Cardiac septum (tissue), 1 donor: ENCODE measurements at places on chromosomes 7 and 10. TPM values are rescaled to one million over a fixed set of nuclear protein-coding genes. Genes with fewer than 3 reads are reported as not detected.
A peak's percentile ranks its signal among the peaks of the same experiment; 100 is the strongest.

GRCh38 chr7:4091767-4092166, 590.3 kb upstream of the FOXK1 start:
- peak; percentile 29 for DNase-seq

- no peak for DNase-seq
Observed at GRCh38 chr10:98510412-98510995, 63.8 kb upstream of the HPS1 start.

- DNase-seq, result no peak
Observed at GRCh38 chr7:133126422-133126821, 44.5 kb upstream of the CHCHD3 start.

DNA sequence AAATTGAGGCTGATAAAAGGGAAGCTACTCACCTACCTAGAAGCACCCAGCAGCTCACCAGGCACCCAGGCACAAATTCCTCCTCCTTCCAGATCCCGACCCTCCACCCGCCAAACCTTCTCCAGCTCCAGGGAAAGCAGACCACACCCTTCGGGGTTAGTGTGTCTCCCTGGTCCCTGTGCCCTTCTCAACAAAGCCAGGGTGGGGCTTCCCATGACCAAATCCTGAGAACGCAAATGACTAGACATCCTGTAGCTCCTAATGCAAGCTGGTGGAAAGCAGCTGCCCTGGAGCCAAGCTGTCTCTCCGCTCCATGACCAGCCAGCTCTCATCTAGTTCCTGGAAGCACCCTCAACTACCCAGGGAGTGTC, 4.4 kb downstream of the TBX20 start:
- DNase-seq, result no peak

The WDR86 gene
- total RNA-seq, result not detected

DNA sequence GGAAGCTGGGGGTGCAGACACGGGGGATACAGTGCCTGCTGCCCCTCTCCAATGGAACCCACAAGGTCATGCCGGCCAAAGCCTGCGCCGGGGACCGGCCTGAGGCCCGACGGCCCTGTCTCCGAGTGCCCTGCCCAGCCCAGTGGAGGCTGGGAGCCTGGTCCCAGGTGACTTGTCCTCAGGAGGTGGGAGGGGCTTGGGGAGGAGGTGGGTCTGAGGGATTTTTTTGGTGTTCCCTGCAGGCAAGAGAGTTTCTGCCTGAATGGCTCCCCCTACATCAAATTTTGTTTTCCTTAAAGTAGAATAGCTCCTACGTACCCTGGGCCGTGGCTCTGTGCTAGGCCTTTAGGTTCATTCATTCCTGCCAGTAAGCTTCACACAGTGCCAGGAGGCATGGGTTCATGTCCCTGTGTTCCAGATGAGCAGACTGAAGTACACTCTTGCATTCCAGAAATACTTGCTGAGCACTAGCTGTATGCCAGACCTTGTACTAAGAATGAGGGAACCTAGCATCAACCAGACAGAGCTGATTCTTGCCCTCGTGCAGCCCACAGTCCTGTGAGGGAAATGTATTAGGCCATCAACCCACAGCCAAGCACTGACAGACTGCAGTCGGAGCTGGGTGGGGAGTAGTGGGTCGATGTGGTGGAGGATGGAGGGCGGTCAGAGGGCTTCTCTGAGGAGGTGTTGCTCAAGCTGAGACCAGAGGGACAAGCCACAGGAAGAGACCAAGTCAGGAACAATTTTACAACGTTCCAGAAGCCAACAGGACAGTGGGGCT, 31.1 kb downstream of the TBATA start:
- no peak for DNase-seq

The ZNF365 gene
- total RNA-seq, result 1.2 TPM

- DNase-seq, result peak; percentile 94
Observed at GRCh38 chr10:79399223-79399831, 46.1 kb downstream of the ZCCHC24 start.

The LMTK2 gene
- 28.3 TPM for total RNA-seq

DNA sequence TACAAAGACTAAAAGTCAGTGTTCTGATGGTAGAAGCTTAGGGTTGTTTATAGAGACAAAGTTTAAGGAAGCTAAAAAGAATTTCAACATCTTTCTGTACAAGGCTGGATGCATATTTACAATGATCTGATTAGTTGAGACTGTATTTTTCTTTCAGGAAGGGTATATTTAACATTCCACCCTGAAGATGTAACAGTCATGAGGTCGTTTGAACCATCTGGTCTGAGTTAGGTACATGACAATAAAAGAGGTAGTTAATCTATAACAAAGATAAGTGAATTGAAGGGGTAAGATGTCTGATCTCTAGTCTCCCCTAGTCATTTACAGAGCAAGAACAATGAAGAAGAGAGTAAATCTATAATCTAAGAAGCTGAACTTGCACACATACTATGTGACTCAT, 821.2 kb downstream of the CNTNAP2 start:
- no peak for DNase-seq

DNA sequence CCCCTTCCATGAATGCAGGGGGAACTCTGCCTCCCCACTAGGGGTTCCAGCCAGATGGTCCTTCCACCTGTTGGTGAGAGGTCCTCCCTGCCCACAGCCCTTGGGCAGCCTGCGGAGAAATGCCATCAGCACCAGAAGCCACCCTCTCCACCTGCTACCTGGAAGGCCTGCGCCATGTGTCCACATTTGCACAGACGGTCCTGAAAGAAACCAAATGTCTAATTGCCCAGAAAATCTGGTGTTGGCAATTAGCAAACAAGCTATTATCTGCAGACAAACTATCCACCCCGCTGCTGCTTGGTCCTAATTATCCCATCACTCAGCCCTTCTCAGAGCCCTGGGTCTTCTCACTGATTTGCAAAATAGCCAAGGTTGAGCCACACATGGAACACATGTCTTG, 32.3 kb downstream of the HSPA12A start:
- peak; percentile 7 for DNase-seq

- no peak for DNase-seq
Observed at GRCh38 chr7:34177476-34177875, 272.1 kb downstream of the BMPER start.

GRCh38 chr7:45917658-45918057, 3.4 kb downstream of the IGFBP3 start:
- peak; percentile 85 for DNase-seq

- DNase-seq, result no peak
Observed at GRCh38 chr7:5296015-5296610, 13.4 kb downstream of the SLC29A4 start.

GRCh38 chr10:119391440-119392251, 150.9 kb downstream of the RGS10 start:
- DNase-seq, result no peak

DNA sequence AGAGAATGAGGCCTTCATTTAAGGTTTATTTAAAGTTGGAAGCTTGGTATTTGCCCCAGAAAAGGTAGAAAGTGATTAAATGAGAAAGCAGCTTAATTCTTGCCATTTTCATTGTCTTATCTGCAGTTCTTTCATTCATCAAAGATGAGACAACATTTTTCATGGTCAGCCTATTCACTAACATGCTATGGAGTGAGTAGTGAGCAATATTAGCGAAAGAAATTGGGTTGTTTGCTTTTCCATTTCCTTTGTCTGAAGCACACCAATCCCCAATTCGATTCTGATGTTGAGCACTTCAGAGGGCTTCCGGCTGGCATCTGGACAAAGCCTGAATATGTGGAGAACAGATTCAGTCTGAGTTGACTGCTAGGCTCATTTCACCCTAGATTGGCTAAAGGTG, 317.2 kb downstream of the BBS9 start:
- no peak for DNase-seq

The IRF5 gene
- total RNA-seq, result 1.6 TPM

GRCh38 chr7:1856888-1857441, 186.9 kb downstream of the ELFN1 start:
- peak; percentile 70 for DNase-seq

The SFR1 gene
- 7.2 TPM for total RNA-seq

The EGR2 gene
- total RNA-seq, result 4.8 TPM

- no peak for DNase-seq
Observed at GRCh38 chr10:2284071-2284470, 546.7 kb upstream of the ADARB2 start.

- DNase-seq, result no peak
Observed at GRCh38 chr10:117454502-117454901, 79.3 kb upstream of the PDZD8 start.

The C10orf53 gene
- total RNA-seq, result not detected

- no peak for DNase-seq
Observed at GRCh38 chr7:99679032-99679399, 780 bp downstream of the CYP3A5 start.

The GPR15LG gene
- not detected for total RNA-seq

DNA sequence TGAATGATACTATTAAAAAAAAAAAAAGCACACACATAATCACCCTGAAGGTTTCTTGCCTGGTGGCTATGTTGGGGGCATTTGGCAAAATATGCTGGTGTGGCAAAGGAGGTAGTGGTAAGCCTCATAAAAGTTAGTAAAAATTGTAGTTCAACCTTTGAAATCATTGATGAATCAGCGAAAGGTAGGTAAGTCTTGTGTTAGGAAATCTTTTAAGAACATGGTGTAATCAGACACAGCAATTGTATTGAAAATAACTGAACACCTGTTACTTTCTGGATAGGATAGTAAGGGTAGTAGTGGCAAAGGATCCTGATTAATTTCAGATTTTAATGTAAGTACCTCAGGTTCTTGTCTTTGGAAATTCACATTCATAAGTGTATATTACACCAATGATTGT, 40.9 kb downstream of the CALML5 start:
- DNase-seq, result no peak

The C7orf33 gene
- total RNA-seq, result not detected

- no peak for DNase-seq
Observed at GRCh38 chr10:42941790-42942189, 135.1 kb upstream of the RET start.

DNA sequence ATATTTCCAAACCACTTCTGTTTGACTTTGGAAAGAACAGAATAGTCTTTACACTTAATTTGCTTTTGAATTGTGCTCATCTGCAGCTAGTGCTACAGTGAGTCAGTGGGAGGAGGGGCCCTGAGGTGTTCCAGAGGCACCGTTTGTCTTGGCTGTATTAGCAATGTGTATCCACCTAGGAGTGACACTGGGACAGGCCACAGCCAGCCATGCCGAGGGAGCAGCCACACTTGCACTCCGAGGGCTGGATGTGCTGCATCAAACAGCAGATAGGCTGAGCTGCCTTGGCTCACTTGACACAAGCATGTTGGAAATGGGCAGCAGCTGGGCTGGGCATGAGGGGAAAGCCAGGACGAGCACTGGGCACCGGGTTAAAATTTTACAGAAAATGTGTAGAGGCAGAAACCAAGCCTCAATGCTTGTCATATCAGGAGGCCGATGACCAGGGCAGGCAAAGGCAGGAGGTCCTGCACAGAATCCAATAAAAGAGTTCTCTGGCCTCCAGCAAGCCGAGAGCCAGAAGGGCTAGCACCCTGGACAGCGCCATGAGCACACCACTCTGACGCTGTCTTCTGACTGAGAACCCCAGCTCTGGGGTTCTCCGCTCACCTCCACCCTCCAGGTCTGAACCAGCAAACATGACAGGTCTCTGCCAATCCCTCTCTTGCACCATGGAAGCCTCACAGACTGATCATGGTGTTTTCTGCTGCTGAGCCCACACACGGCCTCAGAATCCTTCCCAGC, 163.3 kb downstream of the GRID1 start:
- DNase-seq, result peak; percentile 63

GRCh38 chr10:129840196-129840590, 123.9 kb downstream of the EBF3 start:
- DNase-seq, result peak; percentile 74

- no peak for DNase-seq
Observed at GRCh38 chr7:111140091-111140865, 49.4 kb downstream of the LRRN3 start.

- DNase-seq, result no peak
Observed at GRCh38 chr10:96017191-96017687, 26.1 kb upstream of the CCNJ start.

DNA sequence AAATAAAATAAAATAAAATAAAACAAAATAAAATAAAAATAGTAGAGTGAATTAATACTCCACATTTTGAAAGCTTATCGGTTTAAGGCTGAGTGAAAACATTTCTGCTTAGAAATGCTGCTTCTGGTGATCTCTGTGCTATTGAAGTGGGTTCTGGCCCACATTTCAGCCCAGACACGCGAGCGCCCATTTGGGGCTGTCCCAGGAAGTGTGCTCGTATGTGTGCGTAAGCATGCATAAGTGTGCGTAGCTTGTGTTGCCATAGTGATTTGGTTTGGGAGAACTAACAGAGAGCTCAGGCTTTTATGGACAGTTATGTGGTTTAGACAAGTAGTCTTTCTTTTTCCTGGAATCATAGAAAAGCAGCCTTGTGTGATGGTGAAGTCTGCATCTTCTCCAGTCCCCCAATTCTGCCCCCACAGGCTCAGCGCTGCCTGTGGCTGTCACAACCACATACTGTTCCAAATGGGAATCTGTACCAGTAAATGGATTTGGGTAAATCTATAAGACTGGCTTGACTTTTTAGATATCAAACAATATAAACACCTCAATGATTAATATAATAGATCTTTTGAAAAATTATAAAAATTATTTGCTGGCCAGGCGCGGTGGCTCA, 29.8 kb upstream of the PURB start:
- DNase-seq, result no peak

DNA sequence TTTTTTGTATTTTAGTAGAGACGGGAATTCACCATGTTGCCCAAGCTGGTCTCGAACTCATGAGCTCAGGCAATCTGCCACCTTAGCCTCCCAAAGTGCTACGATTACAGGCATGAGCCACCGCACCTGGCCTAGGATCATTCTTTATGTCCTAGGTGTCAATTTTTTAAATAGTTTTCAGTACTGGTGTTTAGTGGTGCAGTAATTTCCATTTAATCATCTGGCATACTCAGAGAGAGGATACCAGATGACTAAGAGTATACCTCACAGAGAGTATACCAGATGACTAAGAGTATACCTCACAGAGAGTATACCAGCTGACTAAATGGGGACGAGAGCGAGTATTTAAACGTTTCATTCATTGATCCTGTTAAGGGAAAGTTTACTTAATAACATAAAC, 37.3 kb upstream of the TMEM248 start:
- no peak for DNase-seq

DNA sequence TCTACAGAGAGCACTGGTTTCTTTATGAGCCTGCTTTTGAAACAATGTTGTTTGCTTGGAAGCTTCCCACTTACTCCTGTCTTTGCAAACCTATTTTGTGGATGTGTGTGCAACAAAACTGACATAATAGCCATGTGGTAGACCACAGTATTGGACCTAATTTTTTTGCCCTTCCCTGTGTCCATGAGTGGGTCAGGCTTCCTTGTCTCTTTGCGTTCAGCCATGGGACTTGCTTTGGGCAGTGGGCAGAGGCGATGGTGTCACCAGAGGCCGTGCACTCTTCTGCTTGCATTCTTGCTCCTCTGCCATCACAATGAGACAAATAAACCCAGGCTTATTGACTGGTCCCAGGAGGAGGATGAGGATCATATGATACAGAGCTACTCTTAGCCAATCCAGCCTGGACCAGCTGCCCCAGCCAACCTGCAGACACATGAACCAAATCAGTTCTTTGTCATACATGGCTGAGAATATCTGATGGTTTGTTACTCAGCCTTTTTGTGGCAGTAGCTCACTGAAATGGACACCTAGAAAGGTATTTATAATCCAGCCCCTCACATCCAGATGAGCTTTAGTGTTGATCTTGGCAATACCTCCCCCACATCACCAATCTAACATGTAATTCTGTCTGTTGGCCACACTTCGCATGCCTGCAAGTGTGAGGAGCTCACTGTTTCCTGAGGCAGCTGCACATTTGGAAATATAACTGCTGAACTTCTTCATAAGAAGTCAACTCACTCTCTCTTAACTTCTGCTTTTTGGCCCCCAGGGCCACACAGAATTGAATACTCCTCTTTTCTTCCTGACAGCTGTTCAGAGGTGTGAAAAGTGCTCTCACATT, 427.8 kb upstream of the ZMIZ1 start:
- DNase-seq, result no peak

The HHEX gene
- total RNA-seq, result 4.4 TPM

The HOXA3 gene
- total RNA-seq, result 0.40 TPM

The C1QL3 gene
- total RNA-seq, result not detected
